ENCODE measurements at places on chromosomes 12 and 14. TPM values are rescaled to one million over a fixed set of nuclear protein-coding genes. Genes with fewer than 3 reads are reported as not detected.

SDR9C7 gene
- not detected for total RNA-seq

TEX22 gene
- total RNA-seq: 0.37 TPM

FZD10 gene
- not detected for total RNA-seq

ATP2B1 gene
- total RNA-seq: 106 TPM

FOXN4 gene
- not detected for total RNA-seq

LYSET gene
- total RNA-seq: 7.5 TPM

PDE3A gene
- 8.9 TPM for total RNA-seq

TPPP2 gene
- not detected for total RNA-seq

LAG3 gene
- 0.14 TPM for total RNA-seq

INHBC gene
- not detected for total RNA-seq

NTS gene
- 6.0 TPM for total RNA-seq

TSPAN19 gene
- not detected for total RNA-seq

CNOT2 gene
- total RNA-seq: 139 TPM

LTBR gene
- 71.6 TPM for total RNA-seq

CLEC4D gene
- not detected for total RNA-seq

GARIN6 gene
- total RNA-seq: not detected

CABP1 gene
- 2.1 TPM for total RNA-seq

NOS1 gene
- not detected for total RNA-seq

NFE2 gene
- 0.28 TPM for total RNA-seq

TAS2R20 gene
- 2.2 TPM for total RNA-seq

FAM181A gene
- total RNA-seq: not detected

DTX1 gene
- not detected for total RNA-seq

AICDA gene
- total RNA-seq: not detected

SSTR1 gene
- total RNA-seq: 3.0 TPM

NPFF gene
- not detected for total RNA-seq

LMO3 gene
- 10.8 TPM for total RNA-seq

RHOJ gene
- 3.4 TPM for total RNA-seq

SERPINA3 gene
- 8.0 TPM for total RNA-seq

RNASE2 gene
- not detected for total RNA-seq

TMTC1 gene
- total RNA-seq: 83.5 TPM

TEAD4 gene
- total RNA-seq: 6.5 TPM

TOMM20L gene
- total RNA-seq: not detected

KCNC2 gene
- total RNA-seq: not detected

MYH7 gene
- not detected for total RNA-seq

OR6C1 gene
- not detected for total RNA-seq

CD163L1 gene
- 0.28 TPM for total RNA-seq

ADAM21 gene
- total RNA-seq: 0.55 TPM

TAS2R8 gene
- not detected for total RNA-seq

MYH6 gene
- not detected for total RNA-seq

PTPRO gene
- 1.3 TPM for total RNA-seq

FAM90A1 gene
- under 0.01 TPM for total RNA-seq

PTPRQ gene
- total RNA-seq: 2.8 TPM

SYNDIG1L gene
- total RNA-seq: not detected

ZDHHC22 gene
- not detected for total RNA-seq

ANKRD33 gene
- total RNA-seq: not detected

RIMBP2 gene
- 0.18 TPM for total RNA-seq

GNG2 gene
- 16.8 TPM for total RNA-seq

ST8SIA1 gene
- 0.65 TPM for total RNA-seq

CYP27B1 gene
- total RNA-seq: 0.14 TPM

RPGRIP1 gene
- not detected for total RNA-seq

SIX1 gene
- 2.8 TPM for total RNA-seq

GALNT6 gene
- total RNA-seq: 1.4 TPM

DLGAP5 gene
- 3.6 TPM for total RNA-seq

KLRF1 gene
- 0.18 TPM for total RNA-seq

IL22 gene
- not detected for total RNA-seq

HNF1A gene
- not detected for total RNA-seq

NELL2 gene
- not detected for total RNA-seq
